Amygdala (tissue), 56 donors: ENCODE measurements at places on chromosomes 7 and 10.

- DNase-seq = no peak
Observed at GRCh38 chr7:56537952-56538351, 421.7 kb upstream of the NUPR2 start.

- DNase-seq = no peak
Observed at GRCh38 chr10:47071891-47072290, 160.7 kb downstream of the PTPN20 start.

DNA sequence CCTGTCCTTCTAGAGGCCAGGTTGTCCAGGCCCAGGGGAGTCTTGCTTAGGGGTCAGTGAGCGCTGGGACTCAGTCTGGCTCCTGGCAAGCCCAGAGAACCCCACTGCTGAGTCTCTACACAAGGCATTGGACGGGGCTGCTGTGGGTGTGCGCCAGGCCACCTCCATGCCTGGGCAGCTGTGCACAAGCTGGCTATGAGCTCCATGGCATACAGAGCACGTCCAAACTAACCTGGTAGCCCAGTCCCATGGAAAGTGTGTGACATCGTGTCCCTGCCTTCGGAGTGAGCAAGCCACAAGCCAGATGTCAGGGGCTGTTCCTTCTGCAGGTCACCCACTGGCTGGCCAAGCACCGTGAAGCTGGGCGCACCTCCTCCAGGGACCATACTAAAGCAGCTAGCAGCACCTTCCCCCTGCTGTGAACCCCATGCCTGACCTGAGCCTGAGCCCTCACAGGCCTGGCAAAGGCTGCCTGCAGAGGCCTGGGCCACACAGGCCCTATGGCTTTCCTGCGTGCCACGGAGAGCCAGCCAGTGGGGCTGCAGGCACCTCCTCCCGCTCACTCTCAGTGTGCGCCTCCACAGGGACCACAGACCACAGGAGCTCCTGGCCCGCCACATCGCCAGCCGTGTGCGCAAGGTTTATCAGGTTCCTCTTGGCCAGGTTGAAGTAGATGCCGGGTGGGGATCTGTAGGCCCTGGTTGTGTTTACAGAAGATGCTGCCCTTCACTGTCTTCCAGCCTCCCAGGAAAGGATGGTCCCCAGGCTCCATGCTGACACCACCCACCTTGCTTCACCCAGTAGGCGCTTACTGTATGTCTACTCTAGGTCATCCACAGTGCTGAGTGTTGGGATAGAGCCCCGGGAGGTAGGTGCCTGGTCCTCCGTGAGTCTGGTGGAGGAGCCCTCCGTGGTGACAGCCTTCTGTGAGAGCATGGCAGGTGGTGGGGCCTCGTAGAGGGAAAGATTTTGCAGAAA is 219.7 kb downstream of the EBF3 start:
- DNase-seq = no peak

GRCh38 chr10:124533266-124533665 is 71.6 kb downstream of the LHPP start:
- no peak for DNase-seq

DNA sequence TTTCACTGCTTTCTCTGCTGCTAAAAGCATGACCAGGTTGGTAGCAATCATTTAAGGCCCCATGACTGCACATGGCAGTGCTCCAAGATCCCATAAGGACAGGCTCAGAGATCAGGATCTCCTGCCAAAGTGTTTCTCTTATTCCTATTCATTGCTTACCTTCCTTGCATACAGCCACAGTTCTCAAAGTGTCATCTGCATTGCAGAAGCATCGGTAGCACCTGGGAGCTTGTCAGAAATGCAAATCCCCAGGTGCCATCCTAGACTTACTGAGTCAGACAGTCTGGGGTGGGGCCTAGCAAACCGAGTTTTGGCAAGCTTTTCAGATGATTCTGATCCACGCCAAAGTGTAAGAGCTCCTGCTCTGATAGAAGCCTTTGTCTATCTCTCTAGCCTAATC is 489.0 kb upstream of the AUTS2 start:
- DNase-seq = no peak

- DNase-seq = no peak
Observed at GRCh38 chr10:118463740-118464139, 121.6 kb upstream of the FAM204A start.

DNA sequence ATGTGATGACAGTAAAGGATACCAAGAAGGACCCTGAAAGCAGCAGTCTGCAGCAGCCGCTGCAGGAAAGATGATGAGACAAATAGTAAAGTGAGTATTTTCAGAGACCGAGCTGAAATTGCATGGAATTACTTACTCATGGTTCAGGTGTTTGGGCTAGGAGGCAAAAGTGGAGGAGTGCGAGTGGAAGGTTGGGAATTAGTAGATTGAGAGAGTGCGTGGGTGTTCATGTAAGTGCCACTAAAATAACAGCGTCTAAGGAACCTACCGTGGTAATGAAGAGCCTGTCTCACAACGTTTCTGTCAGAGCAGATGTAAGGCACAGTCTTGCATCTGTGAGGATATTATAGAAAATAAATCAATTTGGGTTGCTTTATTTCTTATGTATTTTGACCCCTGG is 48.3 kb upstream of the FMC1 start:
- no peak for DNase-seq

GRCh38 chr7:140223515-140224221 is 46.9 kb upstream of the KDM7A start:
- no peak for DNase-seq

GRCh38 chr10:127234306-127234800 is 38.0 kb upstream of the INSYN2A start:
- no peak for DNase-seq

GRCh38 chr10:78609976-78610375 is 458.8 kb upstream of the ZMIZ1 start:
- no peak for DNase-seq

- no peak for DNase-seq
Observed at GRCh38 chr10:121501796-121502195, 96.4 kb downstream of the FGFR2 start.

- DNase-seq = no peak
Observed at GRCh38 chr7:131529179-131529578, 27.2 kb downstream of the PODXL start.

DNA sequence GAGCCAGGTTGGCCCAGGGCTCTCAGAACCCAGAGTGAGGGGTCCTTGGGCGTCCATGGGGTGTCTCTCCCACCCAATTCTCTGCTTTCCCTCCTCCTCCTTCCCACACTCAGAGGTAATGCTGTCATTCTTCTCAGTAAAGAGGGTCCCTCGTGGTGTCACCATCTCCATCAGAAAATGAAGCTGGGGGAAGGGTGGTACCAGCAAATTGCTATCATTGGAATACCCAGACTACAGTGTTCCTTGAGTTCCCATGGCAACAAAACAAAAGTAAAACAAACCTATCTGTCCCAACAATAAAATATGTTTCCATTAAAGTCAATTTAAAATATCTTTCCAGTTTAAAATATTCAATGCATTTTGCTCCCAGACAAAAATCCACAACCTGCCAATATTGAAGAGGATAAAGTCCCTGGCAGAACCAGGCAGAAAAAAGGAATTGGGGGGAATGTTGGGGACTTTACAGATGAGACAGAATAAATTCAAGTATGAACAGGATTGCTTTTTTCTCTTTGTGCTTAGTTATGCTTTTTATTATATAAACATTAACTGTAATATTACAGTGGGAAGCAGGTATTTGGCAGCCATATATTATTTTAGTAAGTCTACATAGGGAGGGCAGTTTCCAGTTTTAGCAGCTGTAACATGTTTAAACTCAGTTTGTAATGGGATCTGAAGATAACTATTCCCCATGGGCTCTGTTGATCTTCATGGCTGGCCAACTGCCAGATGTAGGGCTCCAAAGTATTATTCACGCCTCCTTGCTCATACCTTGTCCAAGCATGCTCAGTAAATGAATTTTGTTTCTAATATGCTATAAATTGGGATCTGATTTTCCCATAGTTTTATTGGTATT is 182.1 kb downstream of the ARID5B start:
- DNase-seq = no peak

- no peak for DNase-seq
Observed at GRCh38 chr10:124289851-124290795, 128.6 kb downstream of the OAT start.

- DNase-seq = no peak
Observed at GRCh38 chr7:116788572-116789197, 73.7 kb upstream of the CAPZA2 start.

GRCh38 chr7:66699998-66700397 is 40.5 kb upstream of the RABGEF1 start:
- peak; percentile 11 for DNase-seq
